Panc1 (cell line): ENCODE measurements at places on chromosomes 5 and 9.

- no peak for DNase-seq
Measured at GRCh38 chr9:124015661-124016131, 4.1 kb downstream of the LHX2 start.

DNA sequence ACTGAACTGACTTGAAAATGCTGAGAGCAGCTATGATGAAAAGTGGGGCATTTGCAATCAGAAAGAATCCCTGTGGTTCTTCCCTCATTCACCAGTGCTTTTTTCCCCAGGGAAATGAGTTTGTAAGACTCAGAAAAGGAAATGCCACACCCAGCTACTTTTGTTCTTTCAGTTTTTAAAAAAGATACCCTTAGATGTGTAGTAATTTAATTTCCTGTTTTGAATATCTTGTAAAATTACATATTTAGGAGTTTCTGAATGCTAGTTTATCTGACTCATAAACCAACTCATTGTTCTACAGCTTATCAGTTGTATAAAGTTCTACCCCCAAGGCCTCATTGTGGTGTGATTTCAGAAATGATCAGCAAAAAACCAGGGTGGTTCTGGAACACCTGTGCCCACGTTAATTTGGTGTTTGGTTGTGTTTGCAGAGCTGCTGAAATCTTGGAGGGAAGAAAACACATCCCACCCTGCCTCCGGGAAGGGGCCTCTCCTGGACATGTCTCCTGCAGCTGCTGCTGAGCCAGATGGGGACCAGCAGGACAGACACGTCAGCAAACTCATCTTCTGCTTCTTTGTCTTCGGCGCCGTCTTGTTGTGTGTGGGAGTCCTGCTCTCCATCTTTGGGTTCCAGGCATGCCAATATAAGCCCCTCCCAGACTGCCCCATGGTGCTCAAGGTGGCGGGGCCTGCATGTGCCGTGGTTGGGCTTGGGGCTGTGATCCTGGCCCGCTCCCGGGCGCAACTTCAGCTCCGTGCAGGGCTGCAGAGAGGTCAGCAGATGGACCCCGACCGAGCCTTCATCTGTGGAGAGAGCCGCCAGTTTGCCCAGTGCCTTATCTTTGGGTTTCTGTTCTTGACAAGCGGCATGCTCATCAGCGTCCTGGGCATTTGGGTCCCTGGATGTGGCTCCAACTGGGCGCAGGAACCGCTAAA lies 2.8 kb downstream of the TMEM171 start:
- DNase-seq = no peak

DNA sequence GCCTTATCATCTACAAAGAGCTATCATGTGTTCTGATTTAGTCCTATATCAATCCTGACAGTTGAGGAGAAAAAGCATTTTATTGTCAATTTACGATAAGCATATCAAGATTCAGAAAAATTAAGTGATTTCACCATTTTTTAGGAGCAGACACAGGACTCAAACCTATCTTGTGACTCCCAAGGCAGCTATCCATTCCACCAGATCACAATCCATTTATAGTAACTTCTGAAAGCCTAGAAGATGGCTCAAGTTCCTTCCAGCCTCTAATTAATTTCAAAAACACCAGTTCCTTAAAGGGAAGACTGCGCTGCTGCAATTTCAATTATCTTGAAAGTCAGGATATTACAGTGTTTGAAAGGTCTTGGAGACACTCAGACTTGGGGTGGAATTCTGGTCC lies 114.3 kb downstream of the EPB41L4A start:
- no peak for DNase-seq

GRCh38 chr5:14105718-14106410 lies 37.3 kb upstream of the TRIO start:
- peak; percentile 96 for DNase-seq
